ENCODE measurements at places on chromosomes 1 and 21.

DNA sequence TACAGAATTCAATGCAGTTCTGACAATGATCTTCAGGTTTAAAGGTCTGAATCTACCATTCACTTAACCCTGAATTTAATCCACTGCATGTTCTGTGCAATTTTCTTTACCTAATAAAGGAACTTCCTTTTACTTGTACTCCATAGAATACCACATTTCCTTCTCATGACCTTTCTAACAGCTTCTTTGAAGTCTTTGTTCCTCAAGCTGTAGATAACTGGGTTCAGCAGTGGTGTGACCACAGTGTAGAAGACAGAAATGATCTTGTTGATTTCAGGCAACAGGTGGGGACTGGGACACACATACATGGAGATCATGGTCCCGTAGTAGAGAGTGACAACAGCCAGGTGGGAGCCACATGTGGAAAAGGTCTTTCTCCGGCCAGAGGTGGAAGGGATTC, 878 bp downstream of the OR11L1 start:
- DNase-seq = no peak

GRCh38 chr1:178266619-178267066, 172.7 kb downstream of the RASAL2 start:
- DNase-seq = no peak

- no peak for DNase-seq
These were observed 184.1 kb downstream of the FOXD2 start for GRCh38 chr1:47621977-47622376.

DNA sequence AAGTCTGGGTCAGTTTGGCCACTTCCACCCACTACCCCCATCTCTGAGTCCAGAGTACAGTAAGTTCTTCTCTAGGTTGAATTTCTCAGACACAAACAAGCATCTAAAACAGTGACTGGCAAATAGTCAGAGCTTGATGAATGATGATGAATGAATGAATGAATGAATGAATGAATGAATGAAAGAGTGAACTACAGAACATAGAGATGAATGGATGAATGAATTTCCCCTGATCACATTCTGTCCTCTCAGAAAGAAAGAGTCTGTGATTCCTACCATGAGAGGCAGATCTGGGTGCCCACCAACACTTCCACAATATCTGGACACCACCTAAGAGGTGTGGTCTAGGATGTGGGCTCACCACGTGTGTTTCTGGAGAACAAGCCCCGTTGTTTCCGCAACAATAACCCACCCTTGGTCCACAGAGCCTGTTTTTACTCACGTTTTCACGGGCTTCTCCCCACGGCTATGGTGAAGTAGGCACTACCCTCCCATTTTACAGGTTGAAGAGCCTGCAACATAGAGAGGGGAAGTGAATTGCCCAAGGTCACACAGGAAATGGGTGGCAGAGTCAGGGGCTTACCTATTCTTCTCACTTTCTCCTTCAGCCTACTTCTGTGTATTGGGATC, 40.2 kb upstream of the IFFO2 start:
- no peak for DNase-seq

GRCh38 chr1:15282810-15283474, 35.9 kb downstream of the FHAD1 start:
- DNase-seq = no peak

DNA sequence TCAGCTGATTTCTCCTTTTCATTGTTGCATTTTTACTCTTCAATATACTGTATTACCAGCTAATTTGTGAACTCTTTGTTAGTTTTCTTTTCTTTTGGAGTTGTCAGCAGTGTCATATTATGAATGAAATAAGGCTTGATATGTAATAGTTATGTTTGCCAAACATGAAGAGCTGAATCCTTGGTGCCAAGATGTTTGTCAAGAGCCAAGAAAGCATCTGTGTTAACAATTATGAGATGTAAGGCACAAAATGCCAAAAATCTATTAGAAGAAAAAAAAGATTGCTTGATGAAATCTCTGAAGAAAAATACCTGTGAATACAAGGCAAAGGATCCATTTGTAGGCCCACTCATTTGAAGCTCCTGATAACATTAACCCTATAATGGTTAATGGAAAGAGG, 48.4 kb upstream of the RNPC3 start:
- no peak for DNase-seq

DNA sequence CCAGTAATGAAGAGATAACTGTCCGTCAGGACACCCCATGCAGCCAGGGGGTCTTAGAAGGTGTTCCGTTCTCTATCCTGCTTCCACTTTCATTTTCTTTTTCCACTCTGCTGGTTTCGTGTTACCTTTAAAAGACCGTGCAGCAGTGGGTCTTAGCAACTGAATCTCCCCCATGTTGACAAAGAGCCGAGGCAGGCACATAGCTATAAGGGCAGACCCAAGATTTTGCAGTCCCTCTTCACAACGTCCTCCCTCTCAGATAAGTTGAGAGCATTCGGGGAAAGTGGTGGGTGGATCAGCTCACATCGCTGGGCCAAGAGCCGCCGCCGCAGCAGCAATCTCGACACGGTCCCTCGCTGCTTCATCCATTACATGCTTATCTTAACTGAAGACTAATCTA, 355.5 kb downstream of the LMO4 start:
- DNase-seq = no peak

- DNase-seq = no peak
These were observed 30.7 kb downstream of the NOL9 start for GRCh38 chr1:6523566-6523965.

- DNase-seq = no peak
These were observed 12.2 kb downstream of the FCRLB start for GRCh38 chr1:161733526-161733925.

DNA sequence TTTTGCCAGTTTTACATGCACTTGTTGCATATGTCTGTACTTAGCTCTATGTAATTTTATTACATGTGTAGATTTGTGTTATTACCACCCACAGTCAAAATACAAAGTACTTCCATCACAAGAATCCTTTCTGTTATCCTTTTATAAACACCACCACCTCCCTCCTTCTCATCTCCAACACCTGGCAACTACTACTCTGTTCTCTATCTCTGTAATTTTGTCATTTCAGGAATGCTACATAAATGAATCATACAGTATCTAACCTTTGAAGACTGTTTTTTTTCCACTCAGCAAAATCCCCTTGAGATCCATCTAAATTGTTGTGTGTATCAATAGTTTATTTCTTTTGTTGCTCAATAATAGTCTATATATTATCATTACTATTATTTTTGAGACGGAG, 64.5 kb upstream of the COP1 start:
- DNase-seq = no peak

- no peak for DNase-seq
These were observed 2.0 kb upstream of the ADPRS start for GRCh38 chr1:36086529-36087232.

All from NCI-H1694 treated with DMSO at 0.1 percent for 48 hours (cell line).